OCI-LY7 (cell line): ENCODE measurements at places on chromosomes 3 and 15. TPM values are rescaled to one million over a fixed set of nuclear protein-coding genes. Genes with fewer than 3 reads are reported as not detected.

- DNase-seq, result no peak
Measured at GRCh38 chr15:89615135-89615534, 39.9 kb downstream of the TICRR start.

- no peak for DNase-seq
Measured at GRCh38 chr15:56794165-56794552, 60.9 kb upstream of the ZNF280D start.

DNA sequence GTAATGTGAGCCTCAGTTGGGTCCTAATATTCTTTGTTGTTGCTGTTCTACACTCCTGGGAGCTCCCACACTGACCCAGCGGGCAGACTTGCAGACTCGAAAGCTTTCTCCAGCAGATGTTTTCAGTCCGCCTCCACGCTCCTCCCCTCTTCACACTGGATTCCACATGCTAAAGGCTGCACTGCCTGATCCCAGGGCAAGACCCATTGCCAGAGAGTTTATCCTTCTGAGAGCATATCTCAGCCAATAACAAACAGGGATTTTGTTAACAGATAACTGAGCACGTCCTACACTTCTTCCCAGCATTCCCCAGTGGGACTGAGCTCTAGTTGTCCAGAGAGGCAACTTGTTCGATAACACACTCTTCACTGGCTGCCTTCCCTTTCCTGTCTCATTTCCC, 8.0 kb upstream of the COL6A6 start:
- DNase-seq, result no peak

DNA sequence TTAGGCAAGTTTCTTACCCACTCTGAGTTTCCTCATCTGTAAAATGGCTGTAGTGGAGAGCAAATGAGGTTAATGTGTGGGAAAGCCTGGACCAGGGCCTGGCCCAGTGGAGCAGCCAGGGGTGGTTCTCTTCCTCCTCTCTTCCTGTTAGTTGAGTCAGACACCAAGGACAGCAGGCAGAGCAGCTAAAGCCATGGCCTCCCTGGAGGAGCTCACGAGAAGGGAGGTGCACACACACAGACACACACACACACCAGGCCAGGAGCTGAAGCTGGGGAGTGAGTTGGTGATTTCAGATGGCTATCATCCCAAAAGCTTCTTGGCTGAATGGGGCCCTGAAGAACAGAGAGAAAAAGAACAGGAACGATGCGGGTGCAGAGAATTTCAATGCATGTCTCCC, 33.2 kb upstream of the TSPAN3 start:
- no peak for DNase-seq

DNA sequence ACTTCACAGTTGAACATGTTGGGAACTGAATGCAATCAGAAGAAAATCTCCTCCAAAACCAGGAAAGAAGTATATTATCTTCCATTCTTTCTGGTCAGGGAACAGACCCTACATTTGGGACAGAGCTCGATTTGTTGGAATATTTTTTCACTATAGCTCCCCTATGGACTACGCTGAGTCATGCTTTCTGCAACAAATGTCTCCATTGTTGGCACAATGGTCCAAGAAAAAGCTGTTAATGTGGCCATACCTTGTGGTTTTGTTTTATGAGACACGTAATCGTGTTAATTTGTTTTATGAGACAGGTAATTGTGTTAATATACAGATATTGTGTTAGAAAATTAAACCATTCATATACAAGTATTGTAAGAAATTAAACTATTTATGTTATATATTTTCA, 101.4 kb downstream of the TGFBR2 start:
- no peak for DNase-seq

DNA sequence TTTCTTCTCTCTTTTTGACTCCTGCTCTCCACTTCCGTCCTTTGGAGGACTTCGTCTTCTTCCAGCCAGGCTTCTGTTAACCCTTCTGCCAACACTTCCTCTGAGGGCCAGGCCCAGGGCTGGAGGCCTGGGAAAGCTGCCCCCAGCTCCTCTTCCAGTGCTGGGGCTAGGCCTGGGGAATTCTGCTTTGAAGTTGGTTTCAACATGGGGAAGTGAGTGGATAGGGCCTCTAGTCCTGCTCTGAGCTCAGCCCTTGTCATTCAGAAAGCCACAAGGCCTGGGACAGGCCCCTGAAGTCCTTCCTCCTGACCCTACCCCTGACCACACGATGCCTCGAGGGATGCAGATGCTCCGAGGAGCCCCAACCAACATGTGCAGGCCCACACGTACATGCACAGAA, 53.9 kb upstream of the HERC1 start:
- DNase-seq, result no peak

DNA sequence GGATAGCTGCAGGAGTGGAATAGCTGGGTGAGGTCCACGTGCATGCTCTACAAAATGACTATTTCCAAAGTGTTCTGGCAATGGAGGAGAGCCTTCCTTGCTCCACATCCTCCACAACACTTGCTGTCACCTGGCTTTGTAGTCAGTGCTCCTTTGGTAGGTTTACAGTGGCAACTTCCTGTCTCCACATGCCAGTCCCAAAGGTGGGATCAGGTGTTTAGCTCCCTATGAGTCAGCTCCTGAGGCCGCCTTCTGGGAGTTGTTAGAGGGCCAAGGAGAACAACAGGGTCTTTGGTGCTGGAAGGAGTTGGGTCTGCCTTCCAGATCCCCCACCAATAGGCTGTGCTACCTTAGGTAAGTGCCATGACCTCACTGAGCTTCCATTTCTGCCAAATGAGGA, 15.3 kb upstream of the LIMD1 start:
- no peak for DNase-seq

GRCh38 chr3:70919091-70919490, 606.7 kb upstream of the MDFIC2 start:
- no peak for DNase-seq

DNA sequence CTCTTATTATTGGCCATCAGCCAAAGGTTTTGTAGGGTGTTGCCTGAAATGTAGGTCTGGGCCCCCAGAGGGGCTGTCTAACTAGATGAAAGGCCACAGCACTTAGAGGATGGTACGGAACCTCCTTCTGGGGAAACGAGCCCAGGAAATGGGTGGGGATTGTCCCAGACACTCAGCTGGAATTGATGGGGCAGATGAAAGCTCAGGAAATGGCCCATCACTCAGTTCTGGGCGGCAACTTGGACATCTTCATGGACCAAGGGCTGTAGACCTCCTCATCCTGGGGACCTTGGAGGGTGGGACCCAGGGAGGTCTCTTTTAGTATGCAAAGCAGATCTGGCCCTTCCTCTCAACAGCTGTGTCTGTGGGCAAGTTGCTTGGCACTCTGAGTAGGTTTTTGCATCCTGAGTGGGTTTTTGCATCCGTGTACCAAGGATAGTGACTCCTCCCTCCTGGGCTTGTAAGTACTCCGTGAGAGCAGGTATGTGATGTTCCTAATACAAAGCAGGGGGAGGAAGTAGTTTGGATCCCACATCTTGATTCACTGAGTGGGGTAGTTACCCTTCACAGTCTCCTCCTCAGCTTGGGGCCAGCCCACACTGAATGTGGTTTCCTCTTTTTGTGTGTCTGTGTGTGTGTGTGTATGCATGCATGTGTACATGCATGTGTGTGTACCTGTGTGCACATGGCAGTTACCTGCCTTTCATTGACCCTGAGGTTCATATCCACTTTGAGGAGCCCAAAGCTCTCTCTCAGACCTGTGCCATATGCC, 292.0 kb downstream of the RPLP1 start:
- peak; percentile 32 for DNase-seq

GRCh38 chr3:175355801-175356335, 496.7 kb downstream of the NAALADL2 start:
- DNase-seq, result no peak

- DNase-seq, result no peak
Measured at GRCh38 chr3:1942781-1943180, 155.9 kb upstream of the CNTN4 start.

GRCh38 chr3:32626631-32627030, 56.0 kb upstream of the DYNC1LI1 start:
- no peak for DNase-seq

DNA sequence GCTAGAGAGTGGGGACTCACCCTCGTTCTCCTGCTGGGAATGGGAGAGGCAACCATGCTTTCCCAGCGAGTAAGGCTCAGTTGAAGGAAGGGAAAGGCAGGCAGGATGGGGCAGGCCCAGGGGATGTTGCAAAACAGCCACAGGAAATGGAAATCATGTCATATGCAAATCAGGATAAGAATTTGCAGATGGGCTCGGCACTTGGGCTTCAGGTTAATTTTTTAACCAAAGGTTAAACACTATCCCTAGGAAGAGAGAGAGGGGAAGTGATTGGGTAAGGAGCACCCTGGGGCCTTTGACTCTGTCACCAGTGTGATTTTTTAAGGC, 14.6 kb upstream of the PLA2G4E start:
- peak; percentile 73 for DNase-seq

DNA sequence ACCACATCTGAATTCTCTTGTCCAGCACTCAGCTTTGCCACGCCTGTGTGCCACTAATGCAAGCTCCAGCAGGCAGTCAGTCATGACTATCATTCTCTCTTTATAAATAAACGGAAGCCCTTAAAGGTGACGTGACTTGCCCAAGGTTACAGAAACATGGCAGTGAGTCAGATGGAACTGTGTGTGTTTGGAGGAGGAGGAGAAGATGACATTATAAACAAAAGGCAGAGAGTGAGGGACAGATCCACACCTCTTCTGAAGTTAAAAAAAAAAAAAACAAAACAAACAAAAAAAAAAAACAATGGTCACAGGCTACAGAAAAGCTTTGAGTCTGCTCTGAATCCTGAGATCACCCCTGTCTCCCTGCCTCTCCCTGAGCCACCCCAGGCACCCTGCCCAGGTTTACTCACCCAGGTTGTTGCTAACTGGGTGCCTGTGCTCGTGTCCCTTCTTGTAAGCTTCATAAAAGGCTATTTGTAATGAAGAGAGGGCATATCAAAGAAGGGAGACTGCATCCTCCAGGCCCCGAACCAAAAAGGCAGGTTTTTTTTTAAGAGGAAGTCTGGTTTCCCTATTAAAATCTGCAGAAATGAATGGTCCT, 119.7 kb upstream of the PHLDB2 start:
- DNase-seq, result no peak

DNA sequence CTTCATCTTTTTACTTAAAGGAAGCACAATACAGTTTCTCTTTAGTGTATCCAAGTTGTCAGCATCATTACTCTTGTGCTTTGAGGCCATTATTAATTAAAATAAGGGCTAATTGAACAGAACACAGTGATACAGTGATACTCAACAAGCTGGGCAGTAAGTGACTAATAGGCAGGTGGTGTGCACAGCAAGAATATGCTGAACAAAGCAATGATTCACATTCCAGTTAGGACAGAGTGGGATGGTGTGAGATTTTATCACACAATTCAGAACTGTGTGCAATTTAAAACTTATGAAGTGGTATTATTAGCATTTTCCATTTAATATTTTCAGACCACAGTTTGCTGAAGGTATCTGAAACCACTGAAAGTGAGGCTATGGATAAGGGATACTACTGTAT, 116.9 kb downstream of the PLOD2 start:
- no peak for DNase-seq

- no peak for DNase-seq
Measured at GRCh38 chr3:31421314-31422048, 111.2 kb upstream of the STT3B start.

DNA sequence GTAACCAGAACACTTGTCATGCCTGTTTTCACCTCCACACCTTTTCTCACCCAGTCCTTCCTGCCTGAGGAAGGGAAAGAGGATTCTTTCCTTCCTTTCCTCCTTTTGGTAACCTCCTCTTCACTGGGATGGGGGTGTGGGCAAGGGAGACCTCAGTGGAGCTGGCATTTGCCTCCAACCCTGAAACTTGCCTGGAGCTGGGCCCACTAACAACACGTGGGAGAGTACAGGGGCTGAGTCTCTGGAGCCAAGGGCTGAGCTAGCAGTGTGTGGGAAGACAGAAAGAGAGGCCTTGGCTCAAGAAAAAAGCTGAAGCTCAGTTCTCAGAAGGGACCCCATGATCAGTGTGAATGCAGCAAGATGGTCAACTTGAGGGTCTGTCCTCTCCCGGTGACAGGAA, 86.6 kb upstream of the SLC6A11 start:
- no peak for DNase-seq

DNA sequence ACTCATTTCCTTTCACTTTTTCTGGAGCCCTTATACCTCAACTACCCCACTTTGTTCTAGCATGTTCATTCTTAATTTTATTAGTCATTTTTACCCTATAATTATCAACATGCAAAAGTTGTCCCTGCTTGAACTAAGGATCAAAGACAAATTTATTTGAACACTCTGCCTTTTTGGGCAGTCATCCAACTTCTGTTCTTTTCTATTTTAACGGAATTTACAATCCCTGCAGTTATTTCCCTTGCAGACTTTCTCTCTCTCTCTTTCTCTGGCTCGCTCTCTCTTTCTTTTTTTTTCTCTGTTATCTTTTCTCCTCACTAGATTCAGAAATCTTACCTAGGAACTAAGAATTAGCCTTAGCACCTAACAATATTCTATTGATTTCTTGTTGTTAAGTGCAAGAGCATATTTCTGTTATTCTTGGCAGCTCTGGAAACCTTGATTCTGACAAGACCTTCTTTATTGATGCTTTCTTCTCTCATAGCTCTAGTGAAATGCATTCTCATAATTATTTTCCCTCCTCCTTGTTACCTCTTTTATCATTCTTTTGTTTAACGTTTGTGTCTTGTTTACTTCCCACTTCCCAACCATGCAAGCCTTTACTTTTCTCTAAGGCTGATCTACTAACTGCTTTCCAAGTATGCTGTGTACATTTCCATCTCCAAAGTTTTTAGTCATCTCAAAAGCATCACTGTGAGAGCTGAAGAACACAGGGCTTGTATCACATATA, 951.6 kb downstream of the DIPK2A start:
- DNase-seq, result no peak

DNA sequence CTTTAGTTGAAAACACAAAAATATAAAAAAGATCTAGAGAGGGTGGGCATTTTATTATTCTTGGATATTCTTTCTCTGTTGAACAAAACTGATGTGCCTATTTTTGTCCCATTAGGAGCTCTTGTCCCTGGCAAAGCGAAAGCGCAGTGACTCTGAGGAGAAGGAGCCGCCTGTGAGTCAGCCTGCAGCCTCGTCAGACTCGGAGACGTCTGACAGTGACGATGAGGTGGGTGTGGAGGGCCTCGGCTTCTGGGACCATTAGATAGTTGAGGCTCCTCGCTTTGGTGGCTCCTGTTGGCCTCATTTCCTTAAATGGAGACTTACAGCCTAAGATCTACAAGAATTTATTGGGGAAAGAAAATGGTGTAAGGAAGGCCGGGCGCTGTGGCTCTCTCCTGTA, 21.3 kb downstream of the RTF1 start:
- DNase-seq, result no peak

DNA sequence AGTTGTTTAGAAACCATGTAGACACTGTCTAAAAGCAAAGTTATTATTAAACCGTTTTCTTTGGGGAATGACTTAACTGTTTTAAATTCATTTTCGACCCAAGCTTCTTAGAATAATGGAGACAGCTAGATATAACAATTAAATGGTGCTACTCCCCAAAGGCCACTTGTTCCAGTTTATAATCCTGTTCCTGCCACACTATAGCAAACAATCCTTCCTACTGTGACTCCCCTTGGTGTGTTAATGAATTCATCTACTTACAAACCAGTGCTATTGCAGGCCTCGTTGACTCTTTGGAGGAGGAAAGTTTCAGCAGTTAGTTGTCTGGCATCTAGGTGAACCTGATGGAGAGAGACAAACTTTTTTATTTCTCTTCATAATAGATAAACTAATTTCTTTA, 25.2 kb upstream of the CLSTN2 start:
- DNase-seq, result no peak

- no peak for DNase-seq
Measured at GRCh38 chr3:155219106-155219505, 74.4 kb downstream of the STRIT1 start.

The PLSCR5 gene
- not detected in 2 replicates for total RNA-seq

The PLXNB1 gene
- total RNA-seq, result 6.4 and 7.7 TPM in 2 replicates

The BLOC1S6 gene
- 79.0 and 85.1 TPM in 2 replicates for total RNA-seq

The PLAAT1 gene
- not detected in 2 replicates for total RNA-seq

The CCR8 gene
- not detected in 2 replicates for total RNA-seq

The ILDR1 gene
- total RNA-seq, result 2.5 and 2.6 TPM in 2 replicates

The RASL12 gene
- total RNA-seq, result not detected in 2 replicates

The CA12 gene
- total RNA-seq, result not detected in 2 replicates

The NOX5 gene
- not detected in 2 replicates for total RNA-seq
